ENCODE measurements at places on chromosomes 4 and X.
A peak's percentile ranks its signal among the peaks of the same experiment; 100 is the strongest.

DNA sequence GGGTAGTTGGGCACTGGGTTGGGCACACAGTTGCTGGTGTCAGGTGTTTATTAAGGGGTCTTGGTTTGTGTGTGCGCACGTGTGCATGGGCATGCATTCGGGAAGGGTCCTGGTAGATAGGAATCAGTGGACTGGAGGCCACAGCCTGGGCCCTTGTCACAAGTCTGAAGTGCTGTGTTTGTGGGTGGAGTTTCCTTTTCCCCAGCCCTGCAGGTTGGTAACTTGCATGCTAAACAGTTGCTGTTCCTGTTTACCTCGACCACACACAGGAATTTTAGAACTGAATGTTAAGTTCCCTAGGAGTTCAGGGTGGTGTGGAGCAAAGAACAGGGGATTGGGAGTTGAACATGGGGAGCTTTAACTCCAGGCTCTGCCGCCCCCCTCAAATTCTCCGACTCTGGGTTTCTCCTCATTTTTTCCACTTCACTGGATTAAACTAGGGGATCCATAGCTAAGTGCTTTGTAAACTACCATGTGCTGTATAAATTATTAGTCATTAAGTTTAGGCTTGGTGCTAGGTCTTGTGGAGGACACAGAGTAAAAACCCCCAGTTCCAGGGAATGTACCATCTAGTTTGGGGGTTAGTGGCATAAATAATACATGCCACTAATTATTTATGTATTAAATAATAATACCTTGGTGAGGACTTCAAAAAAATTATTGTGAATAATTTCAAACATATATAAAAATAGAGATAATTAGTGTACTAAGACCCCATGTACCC, 49.0 kb downstream of the STARD8 start:
- no peak for DNase-seq

DNA sequence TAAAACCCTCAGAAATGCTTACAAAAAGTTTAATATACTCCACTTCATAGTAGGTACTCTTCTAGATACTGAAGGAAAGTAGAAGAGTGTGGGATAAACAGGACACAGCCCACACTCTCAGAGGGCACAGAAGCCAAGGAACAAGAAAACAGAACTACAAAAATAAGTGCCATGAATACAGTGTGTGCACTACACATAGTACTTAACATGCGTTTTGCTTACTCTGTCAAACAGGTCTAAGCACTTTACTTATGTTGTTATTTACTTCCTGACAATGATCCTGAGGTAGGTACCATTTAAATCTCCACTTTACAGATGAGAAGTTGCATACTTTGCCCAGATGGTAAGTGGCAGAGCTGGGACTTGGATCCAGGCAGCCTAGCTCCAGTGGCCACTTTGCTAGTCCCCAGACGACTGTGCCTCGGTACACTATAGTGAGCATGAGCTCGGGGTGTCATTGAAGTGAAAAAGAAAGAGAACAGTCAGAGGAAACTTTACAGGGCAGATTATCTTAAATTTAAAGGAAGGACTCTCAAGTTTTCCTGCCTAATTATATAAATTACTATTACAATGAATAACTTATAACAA, 120.3 kb downstream of the BANK1 start:
- DNase-seq = no peak

DNA sequence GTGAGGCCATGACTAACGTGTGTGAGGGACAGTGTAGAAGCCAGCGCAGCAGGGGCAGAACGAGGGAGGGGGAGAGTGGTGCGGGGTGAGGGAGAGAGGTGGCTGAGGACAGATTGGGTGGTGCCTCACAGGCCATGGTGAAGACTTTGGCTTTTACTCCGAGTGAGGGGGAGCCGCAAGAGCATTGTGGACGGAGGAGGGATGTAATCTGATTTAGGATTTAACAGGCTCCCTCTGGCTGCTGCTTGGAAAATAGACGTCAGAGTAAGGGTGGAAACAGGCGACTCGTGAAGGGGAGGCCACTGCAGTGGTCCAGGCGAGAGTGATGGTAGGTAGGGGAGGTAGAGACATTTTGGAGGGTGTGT, 13.0 kb downstream of the PPP1R3F start:
- DNase-seq = no peak

- DNase-seq = no peak
Measured at GRCh38 chr4:5996641-5997040, 21.6 kb downstream of the C4orf50 start.

GRCh38 chr4:113899271-113900070, 80.0 kb downstream of the ARSJ start:
- peak; percentile 35 for DNase-seq

- DNase-seq = peak; percentile 4
Measured at GRCh38 chrX:55342533-55343501, 78.1 kb upstream of the PAGE3 start.

DNA sequence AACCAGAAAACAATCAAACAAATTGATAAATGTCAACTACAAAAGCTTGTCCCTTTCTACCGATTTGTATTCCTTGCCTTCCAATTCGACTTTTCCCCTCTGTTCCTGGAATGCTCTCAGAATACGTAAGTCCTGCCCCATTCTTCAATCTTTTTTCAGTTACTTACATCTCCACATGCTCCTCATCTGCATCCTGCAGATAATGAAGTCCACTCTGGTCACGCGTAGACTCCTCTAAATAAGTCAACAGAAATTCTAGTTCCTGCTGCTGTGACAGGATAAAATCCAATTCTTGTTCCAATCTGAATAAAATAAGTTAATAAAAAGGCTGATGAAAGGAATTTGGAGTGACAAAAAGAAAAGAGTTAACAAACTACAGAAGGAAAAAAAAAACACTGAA, 34.4 kb upstream of the RBM41 start:
- no peak for DNase-seq

GRCh38 chrX:42992199-42992943, 214.4 kb upstream of the PPP1R2C start:
- DNase-seq = no peak

DNA sequence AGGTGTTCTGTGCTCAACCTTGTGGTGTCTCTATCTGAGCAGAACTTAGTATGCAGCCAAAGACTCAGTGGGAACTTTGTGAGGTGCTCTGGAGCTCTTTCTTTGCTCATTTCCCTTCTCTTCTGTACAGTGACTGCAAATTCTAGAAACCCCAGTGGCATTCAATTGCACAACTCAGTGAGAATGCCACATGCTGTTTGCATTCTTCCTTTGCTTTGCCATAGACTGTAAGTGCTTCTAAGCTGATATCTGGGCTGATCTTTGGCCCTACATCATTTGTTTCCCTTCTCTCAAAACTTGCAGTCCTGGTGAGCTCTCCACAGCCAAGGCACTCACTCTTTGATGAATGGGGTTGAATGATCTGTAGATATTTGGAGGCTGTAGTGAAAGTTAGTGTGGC, 7.0 kb downstream of the PNMA3 start:
- DNase-seq = no peak

DNA sequence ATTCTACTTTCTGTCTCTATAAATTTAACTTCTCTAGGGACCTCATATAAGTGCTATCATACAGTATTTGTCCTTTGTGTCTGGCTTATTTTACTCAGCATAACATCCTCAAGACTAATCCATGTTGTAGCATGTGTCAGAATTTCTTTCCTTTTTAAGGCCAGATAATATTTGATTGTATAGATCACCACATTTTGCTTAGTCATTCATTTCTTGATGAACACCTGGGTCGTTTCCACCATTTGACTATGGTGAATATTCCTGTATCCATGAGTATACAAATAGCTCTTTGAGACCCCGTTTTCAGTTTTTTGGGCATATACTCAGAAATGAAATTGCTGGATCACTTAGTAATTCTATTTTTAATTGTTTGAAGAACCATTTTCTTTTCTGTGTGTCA, 12.0 kb downstream of the CNGA2 start:
- no peak for DNase-seq

GRCh38 chr4:25578432-25578831, 77.2 kb upstream of the SLC34A2 start:
- DNase-seq = no peak

All from stimulated activated CD8-positive, alpha-beta memory T cell treated with anti-CD3 and anti-CD28 coated beads, Interleukin-7, amount 100 ng/mL, for 4 hours (primary cell).